ENCODE measurements at places on chromosomes 12 and 14. TPM values are rescaled to one million over a fixed set of nuclear protein-coding genes. Genes with fewer than 3 reads are reported as not detected.

DNA sequence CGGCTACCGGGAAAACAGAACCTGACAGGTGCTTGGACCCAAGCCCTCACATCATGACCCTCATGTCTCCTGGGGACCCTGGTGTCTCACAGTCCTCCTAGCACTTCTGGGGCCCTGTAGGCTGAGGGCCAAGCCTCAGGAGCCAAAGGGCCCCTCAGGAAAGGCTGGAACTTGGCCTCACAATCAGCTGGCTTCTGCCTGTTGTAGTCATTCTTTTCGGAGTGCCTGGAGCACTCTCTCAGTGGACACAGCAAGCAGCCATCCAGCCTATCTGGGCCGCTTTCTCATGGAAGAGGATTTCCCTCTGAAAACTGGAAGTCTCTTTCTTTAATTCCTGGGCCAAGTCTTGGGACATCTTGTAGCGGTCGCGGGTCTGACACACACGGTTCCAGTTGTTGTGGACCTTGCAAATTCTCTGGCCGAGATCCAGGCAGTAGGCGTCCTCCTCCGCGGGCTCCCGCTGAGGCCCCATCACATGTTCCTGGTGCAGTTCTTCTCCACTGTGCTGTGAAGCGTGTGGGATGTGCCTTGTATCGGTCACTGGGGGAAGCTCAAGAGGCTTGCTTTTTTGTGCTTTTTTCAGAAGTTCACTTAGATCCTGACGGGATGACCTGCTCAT is 169.3 kb downstream of the EMP1 start:
- no peak overlapping the region for H3K4me3 ChIP-seq
- no peaks in the 10 kb centered on the region for H3K36me3 ChIP-seq
- DNase-seq, result no peak

DNA sequence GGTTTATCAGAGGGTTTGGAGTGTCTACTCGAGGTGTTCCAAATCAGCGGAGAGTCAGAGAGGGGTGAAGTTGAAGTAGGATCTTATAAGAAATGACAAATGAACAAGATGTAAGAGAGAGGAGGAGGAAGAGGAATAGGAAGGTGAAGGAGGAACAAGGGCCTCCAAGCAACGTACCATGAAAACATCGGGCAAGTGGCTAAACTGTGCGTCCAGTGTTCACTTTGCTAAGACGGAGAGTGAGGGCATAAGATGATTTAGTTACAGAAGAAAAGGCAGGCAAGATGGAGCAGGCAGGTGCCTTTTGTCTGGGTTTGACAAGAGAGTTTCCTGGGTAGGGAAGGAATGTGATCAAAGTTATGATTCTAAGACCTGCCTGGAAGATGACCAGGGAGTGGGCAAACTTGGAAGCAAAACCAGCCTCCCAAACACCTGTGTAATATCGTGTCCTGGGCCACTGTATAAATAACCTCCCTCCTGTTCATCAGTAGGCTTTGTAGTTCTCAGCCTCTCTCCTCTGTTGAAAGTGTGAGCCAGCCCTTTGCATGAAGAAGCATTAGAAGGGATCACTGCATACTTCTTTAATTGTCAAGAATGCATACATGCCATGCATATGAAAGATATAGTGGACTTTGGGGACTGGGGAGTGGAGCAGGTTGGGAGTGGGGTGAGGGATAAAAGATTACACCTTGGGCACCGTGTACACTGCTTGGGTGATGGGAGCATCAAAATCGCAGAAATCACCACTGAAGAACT is 111.4 kb downstream of the ZFP36L1 start:
- no peak overlapping the region for H3K4me3 ChIP-seq
- peaks cover 57% of the 10 kb centered on the region for H3K4me1 ChIP-seq
- H3K27ac ChIP-seq, result peak overlapping the region; percentile 36
- H3K27me3 ChIP-seq, result no peaks in the 10 kb centered on the region

DNA sequence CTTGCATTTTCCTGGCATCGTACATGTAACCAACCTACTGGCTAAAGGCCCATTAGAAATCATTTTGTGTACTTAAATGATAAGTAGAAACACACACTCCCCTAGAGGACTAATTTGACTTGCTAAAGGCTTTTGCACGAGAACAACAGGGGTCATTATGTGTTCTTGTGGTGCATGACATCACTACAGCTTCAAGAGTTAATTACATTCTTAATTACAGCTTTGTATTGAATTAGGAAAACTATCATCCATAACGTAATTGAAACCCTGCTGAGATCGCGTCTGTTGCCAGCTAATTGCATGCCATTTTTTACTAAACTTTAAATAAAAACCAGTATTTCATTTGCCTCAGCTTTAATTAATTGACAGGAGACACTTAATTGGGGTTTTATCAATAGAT is 51.4 kb downstream of the TMEM132C start:
- no peak overlapping the region for H3K27ac ChIP-seq
- no peak for DNase-seq
- H3K36me3 ChIP-seq, result no peaks in the 10 kb centered on the region
- no peaks in the 10 kb centered on the region for H3K27me3 ChIP-seq
- H3K4me1 ChIP-seq, result no peaks in the 10 kb centered on the region

DNA sequence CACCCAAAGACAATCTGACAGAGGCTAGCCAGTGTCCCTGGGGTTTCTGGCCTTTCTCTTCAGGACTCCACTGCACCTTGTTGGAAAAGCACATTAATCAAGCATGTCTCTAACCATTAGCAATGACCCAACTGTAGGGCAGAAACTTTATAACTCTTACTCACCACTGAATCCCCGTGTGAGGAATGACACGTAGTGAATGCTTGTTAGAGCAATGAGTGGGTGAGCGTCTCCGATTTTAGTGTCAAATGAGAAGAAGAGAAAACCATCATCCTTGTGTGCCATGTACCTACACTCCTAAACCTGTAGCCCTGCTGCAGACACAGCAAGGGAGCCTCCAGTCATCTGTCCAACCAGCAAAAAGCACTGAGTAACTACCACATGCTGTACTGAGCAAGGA is 56.5 kb upstream of the GPR68 start:
- no peaks in the 10 kb centered on the region for H3K4me1 ChIP-seq
- H3K4me3 ChIP-seq, result no peak overlapping the region
- no peak overlapping the region for H3K27ac ChIP-seq
- H3K36me3 ChIP-seq, result peaks cover 90% of the 10 kb centered on the region

DNA sequence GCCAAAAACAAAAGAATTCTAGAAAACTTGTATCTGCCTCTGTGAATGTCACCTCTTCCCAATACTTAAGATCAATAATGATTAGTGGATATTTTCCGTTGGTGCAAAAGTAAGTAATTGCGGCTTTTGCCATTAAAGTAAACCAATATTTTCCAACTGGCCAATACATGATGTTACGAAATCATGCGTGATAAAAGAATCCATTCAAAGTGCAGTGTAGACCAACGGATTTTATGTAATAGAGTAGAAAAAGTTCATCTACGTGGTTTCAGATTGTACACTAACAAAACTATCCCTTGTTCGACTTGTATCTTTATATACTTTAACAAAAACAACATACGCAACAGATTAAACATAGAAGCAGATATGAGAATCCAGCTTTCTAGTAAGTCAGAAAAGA is 626 bp upstream of the ZNF268 start:
- no peaks in the 10 kb centered on the region for H3K27me3 ChIP-seq
- H3K4me3 ChIP-seq, result no peak overlapping the region
- H3K36me3 ChIP-seq, result peaks cover 25% of the 10 kb centered on the region
- H3K27ac ChIP-seq, result no peak overlapping the region
- no peak for DNase-seq

- H3K4me3 ChIP-seq, result no peak overlapping the region
- DNase-seq, result no peak
- H3K27ac ChIP-seq, result no peak overlapping the region
- no peaks in the 10 kb centered on the region for H3K36me3 ChIP-seq
Measured at GRCh38 chr12:61810486-61810885, 449.7 kb upstream of the USP15 start.

DNA sequence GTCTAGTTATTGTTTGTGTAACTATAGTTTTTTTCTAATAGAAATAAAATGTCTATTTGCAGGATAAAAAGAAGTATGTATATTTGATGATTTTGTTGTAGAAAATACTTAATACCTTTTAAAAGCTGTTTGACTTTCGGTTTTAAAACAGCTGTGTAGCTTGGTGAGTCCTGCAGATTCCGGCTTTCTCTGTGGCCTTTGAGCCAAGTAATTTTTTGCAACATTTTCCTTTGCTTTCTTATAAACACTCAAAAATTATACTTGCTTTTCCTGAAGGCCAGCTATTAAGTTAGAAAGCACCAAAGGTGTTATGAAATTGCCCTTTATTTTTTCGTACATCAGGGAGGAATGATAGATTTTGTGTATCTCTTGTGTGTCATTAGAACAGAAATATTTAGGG is 63.6 kb downstream of the CRADD start:
- no peak overlapping the region for H3K4me3 ChIP-seq
- peaks cover 11% of the 10 kb centered on the region for H3K4me1 ChIP-seq
- peaks cover 14% of the 10 kb centered on the region for H3K27me3 ChIP-seq
- H3K36me3 ChIP-seq, result no peaks in the 10 kb centered on the region
- no peak overlapping the region for H3K27ac ChIP-seq

- H3K36me3 ChIP-seq, result no peaks in the 10 kb centered on the region
- no peak overlapping the region for H3K27ac ChIP-seq
- H3K4me1 ChIP-seq, result no peaks in the 10 kb centered on the region
- H3K4me3 ChIP-seq, result no peak overlapping the region
- no peak for DNase-seq
Measured at GRCh38 chr12:179131-179884, 34.6 kb downstream of the SLC6A12 start.

DNA sequence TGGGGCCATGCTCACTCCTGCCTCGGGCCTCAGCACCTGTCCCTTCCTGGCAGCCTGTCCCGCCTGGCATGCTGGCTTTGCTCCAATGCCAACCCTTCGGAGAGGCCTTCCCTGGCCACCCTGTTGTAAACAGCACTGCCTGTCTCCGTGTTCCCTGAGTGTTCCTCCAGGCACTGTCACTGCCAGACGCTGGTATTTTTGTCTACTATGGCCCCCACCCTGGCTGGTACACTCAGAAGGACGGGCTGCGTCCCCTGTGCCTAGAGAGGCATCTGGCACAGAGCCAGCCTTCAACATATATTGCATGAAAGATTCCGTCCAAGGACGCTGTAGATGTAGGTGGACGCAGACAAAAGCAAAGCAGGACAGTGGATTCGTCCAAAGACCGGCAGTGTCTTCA is 2.7 kb upstream of the ASPG start:
- no peak for DNase-seq
- H3K36me3 ChIP-seq, result no peaks in the 10 kb centered on the region
- no peaks in the 10 kb centered on the region for H3K4me1 ChIP-seq
- peaks cover 45% of the 10 kb centered on the region for H3K27me3 ChIP-seq
- H3K27ac ChIP-seq, result no peak overlapping the region
- no peak overlapping the region for H3K4me3 ChIP-seq

DNA sequence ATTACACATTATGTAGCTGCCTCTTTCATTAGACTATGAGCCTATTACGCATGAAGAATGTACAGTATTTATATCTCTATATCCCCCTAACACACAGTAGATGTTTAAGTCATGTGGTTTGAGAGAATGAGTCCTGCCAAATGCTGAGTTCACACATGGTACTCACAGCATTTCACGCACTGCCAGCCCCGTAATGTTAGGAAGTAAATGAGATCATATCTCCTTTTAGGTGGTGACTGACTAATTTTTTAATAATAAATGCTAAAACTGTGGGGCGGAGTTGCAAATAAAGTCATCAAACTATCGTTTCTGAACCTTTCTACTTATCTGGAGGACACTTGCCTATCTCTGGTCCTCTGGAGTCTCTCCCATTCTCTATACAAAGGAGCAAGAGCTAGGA is 343.8 kb downstream of the ADAMTS20 start:
- H3K27me3 ChIP-seq, result no peaks in the 10 kb centered on the region
- no peaks in the 10 kb centered on the region for H3K36me3 ChIP-seq
- no peak for DNase-seq
- H3K27ac ChIP-seq, result no peak overlapping the region
- no peaks in the 10 kb centered on the region for H3K4me1 ChIP-seq

The MDGA2 gene
- total RNA-seq, result 0.09 TPM

The KRT8 gene
- total RNA-seq, result 100 TPM

The MTHFD1 gene
- 38.3 TPM for total RNA-seq

The MLF2 gene
- 69.5 TPM for total RNA-seq

The PLCZ1 gene
- total RNA-seq, result not detected

The RHEBL1 gene
- 3.2 TPM for total RNA-seq

The GZMB gene
- 7.3 TPM for total RNA-seq

The CMKLR1 gene
- total RNA-seq, result 4.4 TPM

The C1R gene
- total RNA-seq, result 51.5 TPM

The SCNN1A gene
- 0.61 TPM for total RNA-seq

The TAS2R8 gene
- not detected for total RNA-seq

Measured in thymus (tissue), 14 donors.